ENCODE measurements at places on chromosomes 1 and 21. TPM values are rescaled to one million over a fixed set of nuclear protein-coding genes. Genes with fewer than 3 reads are reported as not detected.

Gene SPATA46
- not detected for total RNA-seq

Gene HRNR
- total RNA-seq, result not detected

Gene CRYAA
- not detected for total RNA-seq

Gene ITGB2
- total RNA-seq, result not detected

Gene OR14K1
- total RNA-seq, result not detected

Gene TFF3
- total RNA-seq, result not detected

Gene SPATA21
- total RNA-seq, result not detected

Gene YARS1
- total RNA-seq, result 39.7 TPM

Gene MYOG
- not detected for total RNA-seq

Gene ITLN2
- not detected for total RNA-seq

Gene ZBTB8B
- total RNA-seq, result 0.79 TPM

Gene TNFRSF18
- not detected for total RNA-seq

Gene TSPAN2
- under 0.01 TPM for total RNA-seq
